ENCODE measurements at places on chromosomes 12 and 14.

DNA sequence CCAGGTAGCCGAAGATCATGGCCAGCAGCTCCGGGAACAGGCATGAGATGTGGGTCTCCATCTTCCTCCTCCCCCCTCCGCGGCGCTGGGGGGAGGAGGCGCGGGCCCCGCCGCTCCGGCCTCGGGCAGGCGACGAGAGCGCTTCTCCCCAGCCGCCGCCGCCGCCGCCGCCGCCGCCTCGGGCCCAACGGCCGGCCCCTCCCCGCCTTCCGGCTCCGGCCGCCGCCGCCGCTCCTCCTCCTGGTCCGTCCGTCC is 448 bp downstream of the FBXL14 start:
- no peak for DNase-seq

- DNase-seq, result peak; percentile 70
Observed at GRCh38 chr12:24562771-24563431, 386.0 kb downstream of the BCAT1 start.

- no peak for DNase-seq
Observed at GRCh38 chr14:60679566-60680258, 30.4 kb upstream of the SIX1 start.

- DNase-seq, result no peak
Observed at GRCh38 chr14:40113671-40114070, 681.4 kb upstream of the FBXO33 start.

GRCh38 chr14:75303381-75303789 is 24.8 kb downstream of the FOS start:
- DNase-seq, result peak; percentile 86

DNA sequence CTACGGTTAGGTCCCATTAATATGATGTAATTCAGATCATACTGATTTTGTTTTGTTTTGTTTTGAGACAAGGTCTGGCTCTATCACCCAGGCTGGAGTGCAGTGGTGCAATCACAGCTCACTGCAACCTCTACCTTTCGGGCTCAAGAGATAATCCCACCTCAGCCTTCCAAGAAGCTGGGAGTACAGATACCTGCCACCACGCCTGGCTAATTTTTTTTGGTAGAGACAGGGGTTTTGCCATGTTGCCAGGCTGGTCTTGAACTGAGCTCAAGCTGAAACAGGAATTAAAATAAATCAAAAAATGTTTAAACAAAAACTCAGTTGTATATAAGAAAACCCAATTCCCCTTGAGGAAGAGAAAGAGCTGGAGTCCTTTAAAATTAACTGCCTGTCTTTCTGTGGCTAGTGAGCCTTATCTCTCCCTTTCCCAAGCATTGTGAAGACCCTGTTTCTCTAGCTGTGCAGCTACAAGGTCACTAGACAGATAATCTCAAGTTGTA is 17.7 kb upstream of the ANAPC7 start:
- no peak for DNase-seq

- no peak for DNase-seq
Observed at GRCh38 chr14:104339829-104340228, 201.4 kb downstream of the KIF26A start.

GRCh38 chr14:92926180-92926845 is 3.4 kb downstream of the CHGA start:
- no peak for DNase-seq

DNA sequence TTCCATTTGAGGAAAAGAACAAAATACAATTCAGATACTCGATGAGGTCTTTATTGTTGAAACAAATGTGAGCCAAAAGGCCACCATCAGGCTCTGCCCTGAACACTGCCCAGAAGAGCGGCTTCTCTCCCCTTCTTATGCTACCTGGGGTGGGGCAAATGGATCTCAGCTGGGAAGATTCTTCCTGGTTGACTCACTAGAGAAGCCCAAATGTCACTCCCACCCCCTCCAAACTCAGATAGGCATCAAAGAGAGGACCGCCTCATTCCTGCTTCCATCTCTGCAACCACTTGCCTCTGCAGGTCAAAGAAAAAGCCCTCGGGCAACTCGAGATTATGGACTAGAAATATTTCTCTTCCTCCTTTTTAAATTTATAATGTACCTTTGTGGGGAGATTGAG is 55.8 kb downstream of the TBX3 start:
- DNase-seq, result no peak

- peak; percentile 80 for DNase-seq
Observed at GRCh38 chr12:9707864-9708808, 24.8 kb downstream of the CLECL1 start.

GRCh38 chr12:110742718-110743570 is at the start of gene PPP1CC:
Gene PPP1CC, minus strand, starts transcription at chr12:110742891. Its CDS starts 184 bp downstream, at chr12:110742707.
- peak; percentile 94 for DNase-seq

DNA sequence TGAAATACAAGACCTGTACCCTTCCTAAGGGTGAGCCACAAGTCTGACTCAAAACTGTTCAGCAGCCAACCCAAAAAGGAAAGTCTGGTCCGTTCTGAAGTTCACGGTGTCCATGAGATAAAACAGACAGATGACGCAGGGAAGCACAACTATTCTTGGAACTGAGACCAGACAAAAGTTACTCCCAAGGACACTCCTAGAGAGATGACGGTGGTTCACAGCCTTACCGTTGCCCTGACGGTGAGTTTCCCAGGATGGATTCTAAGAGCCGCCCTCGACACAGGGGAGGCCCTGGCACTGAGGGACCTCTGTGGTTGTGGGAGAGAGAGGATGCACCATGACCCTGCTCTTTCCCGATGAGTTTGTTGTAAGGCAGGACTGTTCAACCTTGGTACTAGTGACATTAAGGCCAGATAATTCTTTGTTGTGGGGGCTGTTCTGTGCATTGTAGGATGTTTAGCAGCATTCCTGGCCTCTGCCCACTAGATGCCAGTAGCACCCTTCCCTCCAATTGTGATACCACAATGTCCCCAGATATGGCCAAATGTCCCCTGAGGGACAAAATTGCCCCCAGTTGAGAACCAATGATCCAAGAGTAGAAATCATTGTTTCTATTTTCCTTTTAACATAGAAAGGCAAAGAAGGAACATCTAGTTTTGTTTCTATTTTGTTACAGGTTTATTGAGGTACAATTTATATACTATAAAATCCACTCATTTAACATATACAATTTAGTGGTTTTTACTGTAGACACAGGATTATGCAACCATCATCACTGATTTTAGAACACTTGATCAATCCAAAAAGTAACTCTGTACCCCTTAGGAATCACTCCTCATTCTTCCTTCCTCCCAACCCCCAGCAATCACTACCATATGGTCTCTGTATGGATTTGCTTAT is 23.0 kb downstream of the OR10P1 start:
- DNase-seq, result peak; percentile 36

DNA sequence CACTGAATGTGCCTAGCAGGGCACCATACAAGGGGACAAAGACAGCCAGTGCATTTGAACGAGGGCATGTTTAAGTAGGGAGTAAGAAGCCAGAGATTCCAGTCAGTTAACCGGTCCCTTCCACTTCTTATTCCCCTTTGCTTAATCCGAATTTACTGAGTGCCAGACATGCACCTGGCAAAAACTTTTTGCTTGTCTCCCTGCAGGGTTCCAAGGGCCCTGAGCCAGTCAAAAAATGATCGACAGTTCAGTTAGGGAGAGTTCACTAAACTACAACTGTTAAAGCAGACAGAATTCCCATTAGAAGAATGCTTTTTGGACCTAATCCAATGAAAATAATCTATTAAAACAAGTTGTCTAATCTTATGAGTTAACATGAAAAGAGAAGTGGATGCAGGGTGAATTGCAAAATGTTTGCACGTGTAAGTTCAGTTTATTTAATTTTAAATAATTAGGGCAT is 193.8 kb downstream of the TMTC2 start:
- peak; percentile 48 for DNase-seq

DNA sequence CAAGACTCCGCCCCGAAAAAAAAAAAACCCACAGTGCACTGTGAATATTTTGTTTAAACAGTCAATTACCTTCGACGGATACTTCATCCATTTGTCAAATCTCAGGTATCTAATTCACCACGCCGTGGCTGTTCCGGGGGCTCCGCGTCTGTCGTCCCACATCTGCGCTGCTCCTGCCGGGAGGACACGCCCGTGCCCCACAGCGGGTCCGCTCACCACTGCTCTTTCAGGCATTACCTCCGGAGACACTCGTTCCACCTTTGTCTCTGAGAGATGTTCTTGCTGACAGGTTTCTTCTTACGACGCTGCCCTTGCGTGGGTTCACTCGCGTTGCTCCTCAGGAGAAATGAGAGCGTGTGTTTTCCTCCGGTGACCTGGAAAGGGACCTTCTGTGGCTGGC is 46.9 kb upstream of the FBRSL1 start:
- no peak for DNase-seq

- DNase-seq, result no peak
Observed at GRCh38 chr12:127340381-127340780, 926.6 kb upstream of the TMEM132C start.

DNA sequence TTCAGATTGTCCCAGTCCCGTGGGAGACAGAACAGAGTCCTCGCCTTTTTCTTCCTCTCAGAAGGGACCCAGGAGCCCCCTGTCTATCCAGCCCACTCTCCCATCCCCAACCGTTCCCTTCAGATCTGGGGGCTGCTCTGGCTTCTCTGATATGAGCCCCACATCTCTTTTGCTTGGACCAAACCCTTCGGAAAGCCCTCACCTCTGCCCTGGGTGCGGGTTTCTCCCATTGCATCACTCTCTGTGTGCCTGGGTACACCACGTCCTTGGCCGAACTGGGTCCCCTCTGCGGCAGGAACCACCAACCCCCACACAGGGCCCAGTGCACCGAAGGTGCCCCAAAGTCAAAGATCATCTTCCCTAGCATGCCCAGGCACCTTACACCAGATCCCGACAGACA is 87.8 kb downstream of the DICER1 start:
- DNase-seq, result no peak

DNA sequence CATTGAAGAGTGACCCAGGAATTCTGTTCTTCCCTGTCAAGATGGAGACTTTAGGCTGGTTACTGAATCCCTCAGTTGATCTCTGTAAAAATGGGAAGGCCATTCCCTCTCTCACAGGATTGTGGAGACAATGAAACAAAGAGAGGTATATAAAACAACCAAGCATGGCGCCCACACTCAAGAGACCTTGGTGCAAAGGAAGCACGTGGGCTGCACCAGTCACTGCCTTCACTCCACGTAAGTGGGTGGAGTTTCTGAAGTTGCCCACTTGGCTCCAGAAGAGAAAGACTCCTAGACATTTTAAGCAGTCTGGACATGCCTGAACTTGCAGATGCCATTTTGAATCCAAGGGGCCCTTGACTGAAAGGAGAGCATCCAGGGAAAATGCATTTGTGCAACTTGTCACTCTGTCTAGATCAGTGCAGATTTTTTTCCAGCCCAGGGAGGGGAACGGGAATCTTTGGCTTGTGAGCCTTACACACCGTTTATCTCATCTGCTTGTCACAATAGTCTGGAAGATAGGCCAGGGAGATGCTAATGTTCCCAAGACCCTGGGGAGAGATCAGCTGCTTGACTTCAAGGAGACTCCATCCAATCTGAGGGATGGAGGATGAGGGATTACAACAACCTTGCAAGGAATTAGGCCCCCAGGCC is 96.9 kb upstream of the TBX3 start:
- no peak for DNase-seq

DNA sequence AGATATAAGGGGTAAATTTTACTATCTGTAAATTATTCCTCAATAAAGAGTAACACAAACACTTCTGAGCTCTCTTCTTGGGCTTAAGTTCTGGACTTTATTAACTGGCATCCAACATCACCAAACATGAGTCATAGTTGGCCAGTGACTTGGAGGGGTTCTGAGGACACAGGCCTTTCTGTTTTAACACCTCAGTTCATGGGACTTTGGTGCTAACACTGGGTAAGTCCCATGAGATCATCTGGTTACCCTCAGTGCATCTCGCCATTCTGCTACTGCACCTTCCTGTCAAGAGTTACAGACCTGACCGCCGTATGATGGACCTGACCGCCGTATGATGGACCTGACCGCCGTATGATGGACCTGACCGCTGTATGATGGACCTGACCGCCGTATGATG is 9.9 kb downstream of the SLC15A4 start:
- peak; percentile 20 for DNase-seq

- no peak for DNase-seq
Observed at GRCh38 chr12:111780615-111781014, 13.9 kb downstream of the ALDH2 start.

DNA sequence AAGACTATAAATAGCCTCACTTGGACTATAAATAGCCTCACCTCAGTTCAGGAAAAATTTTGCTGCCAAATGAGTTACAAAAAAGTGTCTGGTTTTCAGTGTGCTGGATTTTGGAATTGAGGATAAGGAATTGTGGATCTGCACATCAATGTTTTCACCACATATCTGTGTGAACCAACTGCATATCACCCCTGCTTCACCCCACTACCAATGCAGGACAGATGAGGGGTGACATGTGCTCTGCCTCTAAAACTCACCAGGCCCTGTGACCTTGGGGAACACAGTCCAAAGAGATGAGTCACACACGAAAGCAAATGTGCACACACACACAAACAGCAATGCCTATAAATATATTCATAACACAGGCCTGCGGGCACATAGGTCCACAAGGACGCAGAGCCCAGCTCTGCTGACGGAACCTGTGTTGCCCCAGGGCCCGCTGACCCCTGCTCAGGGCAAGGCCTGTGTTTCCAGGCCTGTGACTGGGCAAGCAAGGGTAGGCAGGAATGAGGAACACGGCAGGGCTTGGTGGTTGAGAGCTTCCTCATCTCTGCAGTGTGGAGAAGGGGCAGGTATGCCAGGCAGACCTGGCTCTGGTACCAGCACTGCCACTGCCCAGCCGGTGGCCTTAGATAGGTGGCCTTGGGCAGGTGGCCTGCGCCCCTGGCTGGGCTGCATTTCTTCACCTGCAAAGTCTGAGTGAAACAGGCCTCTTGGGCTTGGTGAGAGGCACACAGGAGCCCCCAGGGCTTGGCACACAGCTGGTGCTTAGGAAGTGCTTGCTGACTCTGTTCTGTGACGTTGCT is 82.4 kb downstream of the ARL6IP4 start:
- DNase-seq, result peak; percentile 83

GRCh38 chr14:84961637-84962036 is 568.3 kb upstream of the FLRT2 start:
- no peak for DNase-seq

DNA sequence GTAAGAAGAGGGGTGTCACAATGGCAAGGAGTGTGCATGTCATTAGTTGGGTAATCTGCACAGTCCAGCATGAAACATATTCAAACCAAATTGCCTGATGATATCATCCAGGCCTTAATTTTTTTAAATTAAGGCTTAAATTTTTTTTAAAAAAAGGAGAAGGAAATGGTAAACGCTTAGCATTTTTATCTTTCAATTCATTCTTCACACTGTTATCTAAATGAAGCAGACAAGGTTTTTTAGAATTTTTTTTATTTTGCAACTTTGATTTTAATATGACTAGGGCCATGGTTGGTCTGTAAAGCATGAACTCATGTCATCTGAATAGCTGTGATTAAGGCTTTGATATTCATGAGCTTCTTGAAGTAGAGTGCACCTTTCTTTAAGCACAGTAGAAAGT is 362.5 kb downstream of the SYT1 start:
- DNase-seq, result no peak

DNA sequence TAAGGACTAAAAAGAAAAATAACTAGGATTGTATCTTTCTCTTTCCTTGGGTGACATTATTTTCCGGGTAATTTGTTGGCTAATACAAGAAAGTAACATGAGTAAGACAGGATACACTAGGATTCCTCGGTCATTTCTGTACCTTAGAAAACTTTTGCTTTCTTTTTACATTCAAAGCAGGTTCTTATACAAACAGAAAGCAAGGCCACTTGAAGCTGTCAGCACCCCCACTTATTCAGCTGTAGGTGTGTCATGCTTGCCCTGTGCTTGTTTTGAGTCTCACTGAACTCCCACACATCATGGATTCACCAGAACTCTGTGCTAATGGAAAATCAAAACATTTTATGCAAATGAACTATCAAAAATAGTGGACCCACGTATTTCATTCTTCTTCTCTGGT is 266.8 kb upstream of the CLEC14A start:
- DNase-seq, result no peak
